DMS153 (cell line): ENCODE measurements at places on chromosomes 16 and 17.

DNA sequence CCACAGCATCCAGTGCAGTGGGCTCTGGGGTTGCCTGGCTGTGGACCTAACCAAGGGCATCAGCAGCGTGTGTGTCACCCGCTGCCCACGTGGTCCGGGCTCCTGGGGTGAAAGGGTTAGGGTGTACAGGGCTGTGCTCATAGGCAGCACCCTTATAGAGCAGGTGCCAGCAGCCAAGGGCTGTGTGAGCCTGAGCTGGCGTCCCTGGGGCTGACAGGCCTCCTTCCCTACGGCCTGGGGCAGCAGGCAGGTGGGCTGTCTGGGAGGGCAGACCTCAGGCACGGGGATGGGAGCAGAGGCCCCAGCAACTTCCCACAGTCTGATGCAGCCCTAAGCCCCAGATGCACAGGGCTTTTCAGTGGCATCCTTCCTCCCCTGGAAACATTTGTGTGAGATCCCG lies 13.9 kb downstream of the CD300A start:
- no peak for DNase-seq

DNA sequence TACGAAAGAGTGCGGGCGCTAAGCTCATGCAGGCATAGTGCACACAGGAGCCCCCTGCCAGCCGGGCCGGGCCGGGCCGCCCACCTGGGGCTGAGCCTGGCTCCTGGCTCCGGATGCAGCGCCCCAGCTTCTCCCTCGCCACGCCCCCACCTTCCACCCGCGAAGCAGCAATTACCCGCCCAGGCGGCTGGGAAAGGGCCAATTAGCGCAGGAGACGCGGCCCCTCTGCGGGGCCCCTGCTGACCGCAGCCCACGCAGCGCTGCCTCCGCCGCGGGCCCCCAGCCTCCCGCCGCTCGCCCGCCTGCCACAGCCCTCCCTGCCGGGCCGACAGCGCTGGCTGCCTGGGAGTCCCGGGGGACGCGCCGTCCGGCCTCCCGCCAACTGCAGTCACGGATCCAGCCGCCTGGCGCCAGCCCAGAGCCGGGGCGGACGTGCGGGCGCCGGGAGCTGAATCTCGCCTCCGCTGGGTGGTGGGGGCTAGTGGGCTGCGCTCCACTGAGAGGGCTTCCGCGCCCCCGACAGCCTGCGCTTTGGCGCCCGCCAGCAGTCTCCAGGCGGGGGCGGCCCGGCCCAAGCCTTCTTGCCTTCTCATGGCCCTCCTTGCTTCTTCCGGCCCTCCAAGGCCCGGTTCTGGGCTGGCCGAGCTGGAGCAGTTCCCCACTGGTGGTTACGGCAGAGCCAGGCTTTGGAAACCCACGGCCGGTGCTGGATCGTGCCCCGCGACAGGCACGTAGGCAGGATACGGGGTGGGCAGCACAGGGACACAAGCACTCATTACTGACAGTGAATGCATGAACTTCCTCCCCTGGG lies 14.9 kb upstream of the CBFB start:
- no peak for DNase-seq

DNA sequence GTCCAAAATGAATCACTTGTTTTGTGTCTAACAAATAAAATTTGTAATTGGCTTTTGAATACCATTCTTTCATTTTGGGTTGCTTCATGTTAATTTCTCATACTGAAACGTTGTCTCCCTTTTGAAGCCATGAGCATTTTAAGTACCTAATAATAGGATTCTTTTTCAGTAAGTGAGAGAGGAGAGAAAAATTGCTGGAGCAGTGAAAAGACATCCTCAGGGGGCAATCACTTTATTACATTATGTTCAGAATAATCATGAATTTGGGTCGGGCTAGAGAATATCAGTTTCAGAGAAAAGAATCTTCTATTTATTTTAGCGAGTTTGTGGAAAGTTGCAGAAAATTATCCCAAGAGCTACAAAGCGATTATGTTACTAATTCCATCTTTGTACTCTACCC lies 96.8 kb downstream of the CNTNAP4 start:
- no peak for DNase-seq

DNA sequence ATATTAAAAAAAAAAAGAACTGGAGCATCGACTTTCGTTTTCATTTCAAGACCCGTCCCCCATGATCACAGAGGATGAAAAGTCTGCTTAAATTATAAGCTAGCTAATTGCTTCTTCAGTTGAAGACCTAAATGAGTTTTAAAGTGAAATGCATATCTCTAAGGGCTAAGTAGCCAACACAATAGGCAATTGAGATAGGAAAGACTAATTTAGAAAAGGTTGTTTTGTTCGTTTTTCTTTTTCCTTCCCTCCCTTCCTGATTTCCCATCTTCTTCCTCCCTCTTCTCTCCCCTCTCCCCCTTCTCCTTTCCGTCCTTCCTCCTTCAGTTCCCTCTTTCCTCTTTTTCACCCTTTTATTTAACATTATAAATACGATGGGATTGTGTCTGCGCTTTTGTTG lies 377.2 kb downstream of the WWOX start:
- no peak for DNase-seq

- DNase-seq, result no peak
These were observed 137.5 kb downstream of the XYLT1 start for GRCh38 chr16:17333229-17333628.
